ENCODE measurements at places on chromosomes 3 and 15. TPM values are rescaled to one million over a fixed set of nuclear protein-coding genes. Genes with fewer than 3 reads are reported as not detected.

DNA sequence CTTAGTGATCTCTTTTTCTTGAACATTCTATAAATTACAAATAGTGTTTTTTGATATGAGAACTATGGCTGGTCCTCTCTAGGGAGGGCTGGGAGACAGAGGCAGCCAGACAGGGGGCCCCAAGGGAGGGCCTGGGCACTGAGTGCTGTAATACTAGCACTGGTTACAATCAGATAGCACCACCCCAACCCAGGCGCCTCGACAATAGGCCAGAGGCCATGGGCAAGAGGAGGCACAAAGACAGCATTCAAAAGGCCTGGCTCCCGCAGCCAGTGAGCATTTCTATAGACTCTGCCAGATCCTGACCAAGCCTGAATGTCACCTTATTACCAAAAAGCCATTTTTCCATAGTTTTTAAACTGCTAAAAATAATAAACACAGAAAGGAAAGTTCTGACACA lies 158.5 kb downstream of the THRB start:
- DNase-seq: no peak

Gene MOBP
- not detected for total RNA-seq

DNA sequence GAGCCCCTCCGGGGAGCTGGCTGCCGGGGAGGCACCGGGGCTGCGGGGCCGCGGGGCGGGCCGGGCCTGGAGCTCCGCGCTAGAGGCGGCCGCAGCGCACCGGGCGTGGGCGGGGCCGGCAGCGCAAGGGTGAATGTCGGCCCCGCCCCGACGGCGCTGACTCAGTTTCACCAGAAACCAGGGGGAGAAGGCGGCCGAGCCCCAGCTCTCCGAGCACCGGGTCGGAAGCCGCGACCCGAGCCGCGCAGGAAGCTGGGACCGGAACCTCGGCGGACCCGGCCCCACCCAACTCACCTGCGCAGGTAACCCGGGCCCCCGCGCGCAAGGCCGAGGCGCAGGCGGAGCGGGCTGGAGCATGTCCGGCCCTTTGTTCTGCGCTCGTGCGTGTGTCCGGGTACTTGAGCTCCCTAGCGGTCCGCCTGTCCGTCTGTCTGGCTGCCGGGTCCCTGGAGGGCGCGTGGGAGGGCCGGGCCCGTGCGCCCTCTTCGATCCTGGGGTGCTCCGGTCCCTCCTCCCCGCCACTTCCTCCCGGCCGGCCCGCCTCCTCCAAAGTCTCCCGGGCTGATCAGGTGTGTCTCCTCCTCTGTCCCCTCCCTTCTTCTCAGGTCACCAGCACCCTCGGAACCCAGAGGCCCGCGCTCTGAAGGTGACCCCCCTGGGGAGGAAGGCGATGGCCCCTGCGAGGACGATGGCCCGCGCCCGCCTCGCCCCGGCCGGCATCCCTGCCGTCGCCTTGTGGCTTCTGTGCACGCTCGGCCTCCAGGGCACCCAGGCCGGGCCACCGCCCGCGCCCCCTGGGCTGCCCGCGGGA lies at the start of gene SPINT1:
Gene SPINT1, plus strand, starts transcription at position 164 of the 811 bp plus-strand sequence. Its CDS starts 507 bp downstream, at position 671.
- no peak for DNase-seq

Gene TCAIM
- total RNA-seq: 24.9 TPM

DNA sequence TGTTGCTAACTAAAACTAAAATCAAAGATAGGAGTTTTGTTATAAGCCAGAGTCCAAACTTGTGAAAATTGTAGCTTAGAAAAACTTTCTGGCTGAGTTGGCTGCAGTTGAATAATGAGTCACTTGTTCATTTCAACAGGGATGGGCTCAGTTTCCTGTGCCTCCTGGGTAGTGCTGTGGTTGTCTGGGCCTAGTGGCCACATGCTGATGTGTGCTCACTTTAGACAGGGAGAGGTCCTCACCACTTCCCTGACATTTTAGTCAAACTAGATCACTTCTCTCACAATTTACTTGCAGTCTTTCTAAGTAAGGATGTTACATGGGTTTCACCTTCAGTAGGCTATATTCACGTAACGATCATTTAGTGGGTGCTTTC lies 6.3 kb upstream of the UBE2Q2 start:
- peak; percentile 55 for DNase-seq

DNA sequence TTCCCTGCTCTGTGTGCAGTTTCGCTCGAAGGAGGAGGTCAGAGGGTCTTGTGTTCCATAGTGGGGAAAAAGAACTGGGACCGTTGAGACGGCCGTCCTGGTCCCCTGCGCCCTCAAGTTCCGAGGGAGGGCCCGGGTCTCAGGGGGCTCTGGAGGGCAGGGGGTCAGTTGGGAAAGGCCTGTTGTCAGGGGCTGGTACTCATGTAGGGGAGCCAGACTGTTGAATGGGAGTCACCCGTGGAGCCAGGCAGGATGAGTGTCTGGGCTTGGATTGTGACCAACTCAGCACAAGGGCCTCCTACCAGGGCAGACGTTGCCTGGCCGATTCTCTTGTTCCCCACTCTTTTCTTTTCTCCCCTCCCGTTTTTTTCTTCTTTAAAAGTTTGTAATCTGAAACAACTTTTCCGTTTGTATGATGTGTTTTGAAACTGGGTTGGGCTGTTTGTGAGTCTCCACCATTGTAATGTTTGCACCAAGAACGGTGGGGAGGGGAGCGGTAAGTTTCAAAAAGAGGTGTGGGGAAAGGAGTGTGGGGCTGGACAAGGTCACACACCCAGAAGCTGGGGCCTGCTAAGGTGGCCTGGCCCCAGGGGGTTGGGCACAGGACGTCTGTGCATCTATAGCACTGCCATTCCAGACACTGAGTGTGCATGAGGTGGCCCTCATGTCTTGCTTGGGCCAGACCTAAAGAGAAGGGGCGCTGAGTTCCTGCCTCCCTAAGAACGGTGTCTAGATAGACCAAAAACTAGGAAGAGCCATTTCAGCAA lies 1.1 kb downstream of the CMTM7 start:
- DNase-seq: peak; percentile 19

Gene BCL2A1
- total RNA-seq: not detected

GRCh38 chr3:134354612-134355251 lies 19.5 kb downstream of the AMOTL2 start:
- no peak for DNase-seq

GRCh38 chr3:44099566-44100297 lies 142.0 kb upstream of the TOPAZ1 start:
- DNase-seq: no peak

GRCh38 chr3:34619990-34620389 lies 821.6 kb downstream of the PDCD6IP start:
- no peak for DNase-seq

Gene MED12L
- 1.1 TPM for total RNA-seq

GRCh38 chr15:64275934-64276333 lies 80.0 kb downstream of the CSNK1G1 start:
- no peak for DNase-seq

- no peak for DNase-seq
Measured at GRCh38 chr15:100520132-100520921, 8.4 kb downstream of the CERS3 start.

Gene TMC3
- not detected for total RNA-seq

DNA sequence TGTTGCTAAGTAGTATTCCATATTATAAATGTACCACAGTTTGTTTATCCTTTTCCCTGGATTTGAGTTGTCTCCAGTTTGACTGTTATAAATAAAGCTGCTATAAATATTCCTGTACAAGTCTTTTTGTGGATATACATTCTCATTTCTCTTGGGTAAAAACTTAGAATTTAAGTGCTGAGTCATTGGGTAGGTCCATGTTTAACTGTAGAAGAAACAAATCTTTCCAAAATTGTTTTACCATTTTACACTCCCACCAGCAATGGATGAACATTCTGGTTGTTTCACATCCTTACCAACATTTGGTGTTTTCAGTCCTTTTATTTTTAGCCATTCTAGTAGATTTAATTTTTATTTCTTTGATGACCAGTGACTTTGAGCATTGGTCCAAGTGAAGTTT lies 74.0 kb upstream of the TNFAIP8L3 start:
- no peak for DNase-seq

- DNase-seq: no peak
Measured at GRCh38 chr3:143820466-143821221, 27.6 kb downstream of the SLC9A9 start.
